ENCODE measurements at places on chromosomes 4 and X.

DNA sequence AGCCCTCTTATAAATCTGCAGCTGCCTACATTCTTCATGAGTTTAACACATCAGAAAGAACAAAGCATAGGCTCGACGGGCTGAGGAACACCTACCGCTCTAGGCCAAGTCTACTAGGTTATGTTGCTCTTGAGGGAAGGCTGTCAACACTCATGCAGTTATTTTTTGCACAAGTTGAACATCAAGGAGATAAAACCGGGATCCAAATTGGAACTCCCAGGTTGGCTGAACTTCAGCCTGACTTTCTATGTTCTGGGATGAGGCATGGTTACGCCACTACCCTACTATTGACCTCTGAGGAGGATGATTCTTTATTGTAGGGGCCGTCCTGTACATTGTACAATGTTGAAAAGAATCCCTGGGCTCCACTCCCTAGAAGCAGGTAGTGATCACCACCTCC, 37.3 kb upstream of the ARSH start:
- DNase-seq, result no peak

- no peak for DNase-seq
Measured at GRCh38 chrX:151177141-151178027, 1.0 kb downstream of the GPR50 start.

GRCh38 chrX:30513284-30513683, 64.3 kb downstream of the TASL start:
- DNase-seq, result no peak

DNA sequence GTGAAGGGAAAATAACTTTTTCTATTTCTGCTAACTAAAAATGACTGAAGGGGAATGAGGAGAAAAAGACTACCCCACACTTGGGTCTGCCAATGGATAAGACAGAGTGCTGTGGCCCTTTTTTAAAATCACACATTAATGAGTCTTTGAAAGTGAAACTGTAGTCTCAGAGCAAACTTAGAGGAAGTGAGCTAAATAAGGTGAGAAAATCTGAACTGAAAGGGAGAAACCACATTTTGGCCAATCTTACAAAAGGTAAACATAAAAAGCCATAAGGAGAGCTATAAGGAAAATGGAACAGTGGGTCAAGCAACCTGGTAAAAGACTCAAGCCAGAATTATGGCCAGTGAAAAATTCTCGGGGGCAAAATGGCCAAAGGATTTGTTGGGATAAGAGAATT, 755.1 kb upstream of the IGFBP7 start:
- no peak for DNase-seq

DNA sequence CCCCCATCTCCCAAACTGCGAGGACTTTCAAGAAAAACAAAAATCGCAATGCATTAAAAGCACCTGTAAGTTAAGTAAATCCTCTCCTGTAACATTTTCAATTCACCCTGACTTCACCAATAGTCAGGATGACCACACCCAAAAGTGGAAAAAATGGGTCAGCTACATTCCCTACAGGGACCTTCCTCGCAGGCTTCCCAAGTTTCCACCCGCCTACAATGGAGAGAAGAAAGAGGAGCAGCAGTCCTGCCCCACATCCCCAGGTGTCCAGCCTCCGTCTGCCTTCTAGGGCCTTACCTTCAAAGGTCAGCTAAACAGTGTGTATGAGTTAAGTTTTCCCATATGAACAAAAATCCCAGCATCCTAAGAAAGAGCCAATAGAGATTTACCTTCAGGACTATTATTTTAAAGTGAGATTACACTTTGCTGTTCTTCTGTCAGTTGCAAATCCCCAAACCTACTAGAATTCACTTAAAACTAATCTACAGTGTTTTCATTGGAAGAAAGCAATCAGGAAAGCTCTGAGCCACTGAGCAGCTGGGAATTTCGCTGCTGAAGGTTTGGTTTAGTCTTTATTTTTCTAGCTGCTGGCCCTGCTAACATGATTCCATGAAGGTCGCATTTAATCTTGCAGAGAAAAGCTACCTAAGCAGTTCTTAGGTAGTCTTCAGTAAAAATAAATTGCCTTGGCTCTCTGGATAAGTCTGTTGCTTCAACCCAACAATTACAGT, 12.5 kb downstream of the IRF2 start:
- no peak for DNase-seq

DNA sequence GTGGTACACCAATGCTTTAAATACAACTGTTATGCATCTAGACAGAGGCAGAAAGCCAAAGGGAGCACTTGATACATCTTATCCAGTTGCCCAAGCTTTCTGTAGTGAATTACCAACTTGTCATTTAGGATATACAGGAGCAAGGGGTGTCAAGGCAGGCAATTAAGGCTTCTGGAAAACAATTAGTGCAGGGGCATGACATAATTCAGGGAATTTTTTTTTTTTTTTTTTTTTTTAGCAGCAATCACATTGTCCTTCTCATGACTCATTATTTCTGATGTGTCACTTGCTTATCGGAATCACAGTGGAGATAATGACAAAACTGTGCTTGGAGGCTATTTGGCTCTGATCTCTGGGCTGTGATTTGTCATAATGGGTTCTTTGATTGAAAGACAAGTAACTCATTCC, 259.5 kb downstream of the ARHGAP24 start:
- DNase-seq, result no peak
